ENCODE measurements at places on chromosomes 11 and 22.

DNA sequence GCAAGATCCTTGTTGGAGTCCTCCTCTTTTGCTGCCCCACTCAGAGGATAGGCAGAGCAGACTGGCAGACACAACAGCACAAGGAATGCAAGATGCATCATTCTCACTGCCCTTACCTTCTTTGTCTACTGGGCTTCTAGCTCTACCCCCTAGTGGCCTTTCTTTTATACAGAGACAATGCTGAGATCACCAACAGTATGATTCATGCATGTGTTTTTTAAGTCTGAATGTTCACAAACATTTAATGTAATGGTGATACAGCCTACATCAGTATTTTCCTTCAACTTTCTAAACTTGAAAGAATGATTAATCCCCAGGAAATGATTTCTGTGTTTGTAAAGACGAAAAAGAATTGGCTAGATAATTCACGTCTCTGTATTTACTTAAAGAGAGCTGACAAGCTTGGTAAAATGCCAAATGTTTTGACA, at the start of gene MMP10:
Gene MMP10, minus strand, starts transcription at position 138 of the 428 bp plus-strand sequence. Its CDS starts 37 bp downstream, at position 101.
- DNase-seq = peak; percentile 54

GRCh38 chr11:15835788-15836411, 520.4 kb downstream of the SOX6 start:
- no peak for DNase-seq

DNA sequence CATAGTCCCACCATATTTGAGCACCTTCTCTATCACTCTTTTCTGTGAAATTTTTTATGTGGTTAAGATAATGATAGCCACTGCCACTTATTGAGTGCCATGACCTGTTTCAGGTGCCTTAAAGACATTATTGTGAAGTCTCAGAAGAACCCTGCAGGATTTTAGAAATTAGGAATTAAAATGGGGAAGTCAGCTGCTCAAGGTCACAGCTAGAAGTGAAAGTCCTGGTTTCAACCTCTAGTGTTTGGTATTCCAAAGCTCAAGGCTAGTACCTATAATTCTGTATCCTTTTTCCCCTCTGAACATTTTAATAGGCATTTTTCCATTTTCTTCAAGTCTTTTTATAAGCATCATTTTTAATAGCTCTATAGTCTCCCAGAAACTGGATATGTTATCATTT, 9.0 kb upstream of the RRM1 start:
- DNase-seq = no peak

DNA sequence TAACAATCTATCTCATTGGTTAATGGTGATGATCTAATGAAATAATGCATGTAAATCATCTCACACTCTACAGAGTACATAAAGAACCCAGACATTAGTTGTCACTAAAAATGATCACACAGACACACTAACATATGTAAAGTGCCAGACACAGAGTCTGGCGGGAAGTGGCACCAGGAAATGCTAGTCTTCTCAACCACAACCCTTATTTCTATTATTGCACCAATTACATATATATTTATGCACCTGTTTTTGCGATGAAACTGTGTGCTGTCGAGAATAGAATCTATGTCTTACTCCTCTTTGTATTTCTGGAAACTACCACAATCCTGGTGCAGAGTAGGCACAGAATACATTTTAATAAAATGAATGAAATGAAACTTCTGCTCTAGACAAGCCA, 25.9 kb upstream of the POU2AF3 start:
- no peak for DNase-seq

- DNase-seq = no peak
Measured at GRCh38 chr22:40238425-40239344, 61.0 kb downstream of the TNRC6B start.

Data from NCI-H748 treated with DMSO at 0.1 percent for 48 hours (cell line).